ENCODE measurements at places on chromosomes 1 and 21.

- no peak for DNase-seq
These were observed 1.5 kb downstream of the VAMP4 start for GRCh38 chr1:171740356-171740863.

- no peak for DNase-seq
These were observed 9.2 kb upstream of the TRAF3IP3 start for GRCh38 chr1:209746451-209747165.

GRCh38 chr1:175197531-175197930, 5.0 kb upstream of the KIAA0040 start:
- DNase-seq, result peak; percentile 62

DNA sequence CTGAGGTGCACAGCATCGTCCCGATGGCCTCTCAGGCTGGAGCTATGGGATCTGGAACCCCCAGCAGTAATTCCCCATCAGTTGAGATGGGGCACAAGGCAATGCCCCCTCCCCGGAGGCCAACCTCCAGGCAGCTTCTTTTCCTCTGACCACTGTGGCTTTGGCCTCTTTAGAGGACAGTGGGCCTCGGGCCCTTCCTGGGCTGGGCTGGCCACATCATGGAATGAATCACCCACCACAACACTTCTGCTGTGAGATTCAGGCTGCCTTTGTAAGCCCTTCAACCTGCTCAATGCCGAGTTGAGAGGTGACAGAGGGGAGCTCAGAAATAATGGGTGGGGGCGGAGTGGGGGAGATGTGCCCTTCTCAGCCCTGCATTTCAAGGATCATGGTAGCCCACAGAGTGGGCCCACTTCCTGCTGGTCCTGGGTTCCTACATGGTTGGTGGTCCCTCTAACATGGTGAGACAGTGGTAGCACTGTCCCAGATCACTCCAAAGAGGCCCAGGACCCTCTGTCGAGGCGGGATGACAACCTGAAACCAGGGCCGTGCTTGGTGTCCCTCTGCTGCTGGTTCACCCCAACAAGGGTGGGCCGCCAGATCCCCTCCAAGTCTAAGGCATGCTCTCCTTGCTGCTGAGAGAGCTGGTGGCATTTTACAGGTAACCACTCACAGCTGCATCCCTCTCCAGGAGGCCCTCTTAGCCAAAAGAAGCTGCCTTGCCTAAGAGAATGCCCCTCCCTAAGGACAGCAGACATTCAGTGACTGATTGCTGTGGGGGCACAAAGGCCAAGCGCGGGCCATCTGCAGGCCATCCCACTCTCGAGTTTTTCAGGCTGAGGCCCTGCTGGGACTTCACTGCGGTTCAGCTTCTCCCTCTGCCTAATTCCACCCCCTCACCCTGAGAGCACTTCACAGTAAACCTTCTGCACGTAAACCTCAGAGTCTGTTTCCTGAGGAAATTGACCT, 29.7 kb upstream of the EVA1B start:
- no peak for DNase-seq

GRCh38 chr1:86387916-86388627, 8.1 kb downstream of the ODF2L start:
- no peak for DNase-seq

DNA sequence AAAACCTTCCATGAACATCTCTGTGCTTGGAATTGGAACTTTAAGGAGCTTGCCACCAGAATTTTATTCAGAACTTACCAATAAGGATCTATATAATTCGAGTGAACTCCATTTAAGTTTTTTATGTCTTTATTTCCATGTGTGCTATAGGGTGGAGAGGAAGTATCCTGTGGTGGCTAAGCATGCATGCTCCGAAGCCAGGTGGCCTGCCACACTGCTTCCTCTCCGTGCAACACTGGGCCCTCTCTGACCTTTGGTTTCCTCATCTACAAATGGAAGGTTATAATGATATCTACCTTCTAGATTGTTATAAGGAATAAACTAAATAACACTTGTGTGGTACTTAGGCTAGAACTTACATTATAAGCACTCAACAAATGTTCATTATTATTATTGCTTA, 382.1 kb downstream of the PTPRC start:
- DNase-seq, result no peak

GRCh38 chr1:227849251-227849650, 33.8 kb downstream of the PRSS38 start:
- no peak for DNase-seq

- DNase-seq, result peak; percentile 83
These were observed 12.9 kb downstream of the PLEKHM2 start for GRCh38 chr1:15696956-15697521.

DNA sequence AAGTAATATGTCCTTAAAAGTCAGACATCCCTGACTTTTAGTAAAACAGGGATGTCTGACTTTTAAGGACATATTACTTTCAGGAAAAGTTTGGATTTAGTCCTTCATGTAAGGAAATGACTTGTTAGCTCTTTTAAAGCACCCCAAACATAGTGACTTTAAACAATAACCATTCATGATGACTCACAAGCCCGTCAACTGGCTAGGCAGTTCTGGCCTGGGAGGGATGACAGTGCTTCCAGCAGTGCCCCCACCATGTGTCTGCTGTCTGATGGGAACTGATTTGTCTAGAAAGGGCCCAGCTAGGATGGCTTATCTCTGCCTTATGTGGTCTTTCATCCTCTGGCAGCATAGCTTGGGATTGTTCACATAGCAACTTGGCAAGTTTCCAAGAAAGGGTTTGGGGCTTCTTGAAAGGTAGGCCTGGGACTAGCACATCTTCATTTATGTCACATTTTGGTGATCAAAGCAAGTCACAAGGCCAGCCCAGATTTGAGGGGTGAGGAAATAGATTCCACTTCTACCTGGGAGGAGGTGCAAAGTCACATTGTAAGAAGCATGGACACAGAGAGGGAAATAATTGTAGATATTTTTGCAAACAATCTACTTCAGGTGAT, 143.5 kb downstream of the C1orf94 start:
- DNase-seq, result no peak

- no peak for DNase-seq
These were observed 165.7 kb downstream of the HHIPL2 start for GRCh38 chr1:222382171-222382570.

DNA sequence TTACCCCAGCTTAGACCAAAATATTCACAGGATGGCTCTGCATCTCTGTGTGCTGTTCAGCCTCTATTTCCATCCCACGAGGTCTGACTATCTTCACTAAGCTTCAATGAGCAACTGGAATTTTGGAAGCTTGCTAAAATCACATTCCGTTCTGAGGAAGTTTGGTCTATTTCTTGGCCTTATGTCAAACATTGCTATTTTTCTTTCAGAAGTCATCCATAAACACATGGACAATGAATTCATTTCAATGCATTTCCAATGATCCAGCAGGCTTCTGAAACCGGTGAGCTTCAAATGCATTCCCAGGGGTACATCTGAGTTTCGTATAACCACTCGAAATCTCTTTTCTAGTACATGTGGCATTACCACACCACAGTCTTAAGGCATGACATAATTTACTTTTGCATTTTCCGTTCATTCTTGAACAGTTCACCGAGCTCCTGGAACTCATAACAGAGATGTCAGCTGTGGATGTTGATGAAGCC, 294.1 kb upstream of the KAZN start:
- no peak for DNase-seq

DNA sequence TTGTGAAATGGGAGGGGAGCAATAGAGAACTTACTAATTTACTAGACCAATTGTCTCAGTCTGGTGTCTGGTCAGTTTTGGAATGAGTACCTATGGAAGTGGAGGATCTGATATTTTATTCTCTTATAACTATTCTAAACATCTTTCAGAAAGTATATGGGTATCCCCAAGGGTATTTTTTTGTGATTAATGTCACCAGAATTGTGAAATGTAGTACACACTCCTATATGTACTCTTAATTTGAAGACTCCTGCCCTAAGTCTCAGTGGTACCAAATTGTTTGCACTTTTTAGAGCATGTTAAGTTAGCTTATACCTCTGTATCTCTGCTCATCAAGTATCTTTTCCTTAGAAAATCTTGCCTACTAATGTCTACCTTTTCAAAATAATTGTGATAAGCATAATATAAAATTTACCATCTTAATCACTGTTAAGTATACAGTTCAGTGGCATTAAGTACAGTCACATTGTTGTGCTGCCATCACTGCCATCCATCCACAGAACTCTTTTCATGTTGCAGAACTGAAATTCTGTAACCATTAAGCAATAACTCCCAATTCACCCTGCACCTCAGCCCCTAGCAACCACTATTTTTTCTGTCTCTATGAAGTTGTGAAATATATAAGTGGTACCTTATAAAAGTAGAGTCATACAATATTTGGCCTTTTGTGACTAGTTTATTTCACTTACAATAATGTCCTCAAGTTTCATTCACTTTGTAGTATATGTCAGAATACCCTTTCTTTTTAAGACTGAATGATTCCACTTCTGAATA, 40.5 kb downstream of the SLC30A7 start:
- no peak for DNase-seq

DNA sequence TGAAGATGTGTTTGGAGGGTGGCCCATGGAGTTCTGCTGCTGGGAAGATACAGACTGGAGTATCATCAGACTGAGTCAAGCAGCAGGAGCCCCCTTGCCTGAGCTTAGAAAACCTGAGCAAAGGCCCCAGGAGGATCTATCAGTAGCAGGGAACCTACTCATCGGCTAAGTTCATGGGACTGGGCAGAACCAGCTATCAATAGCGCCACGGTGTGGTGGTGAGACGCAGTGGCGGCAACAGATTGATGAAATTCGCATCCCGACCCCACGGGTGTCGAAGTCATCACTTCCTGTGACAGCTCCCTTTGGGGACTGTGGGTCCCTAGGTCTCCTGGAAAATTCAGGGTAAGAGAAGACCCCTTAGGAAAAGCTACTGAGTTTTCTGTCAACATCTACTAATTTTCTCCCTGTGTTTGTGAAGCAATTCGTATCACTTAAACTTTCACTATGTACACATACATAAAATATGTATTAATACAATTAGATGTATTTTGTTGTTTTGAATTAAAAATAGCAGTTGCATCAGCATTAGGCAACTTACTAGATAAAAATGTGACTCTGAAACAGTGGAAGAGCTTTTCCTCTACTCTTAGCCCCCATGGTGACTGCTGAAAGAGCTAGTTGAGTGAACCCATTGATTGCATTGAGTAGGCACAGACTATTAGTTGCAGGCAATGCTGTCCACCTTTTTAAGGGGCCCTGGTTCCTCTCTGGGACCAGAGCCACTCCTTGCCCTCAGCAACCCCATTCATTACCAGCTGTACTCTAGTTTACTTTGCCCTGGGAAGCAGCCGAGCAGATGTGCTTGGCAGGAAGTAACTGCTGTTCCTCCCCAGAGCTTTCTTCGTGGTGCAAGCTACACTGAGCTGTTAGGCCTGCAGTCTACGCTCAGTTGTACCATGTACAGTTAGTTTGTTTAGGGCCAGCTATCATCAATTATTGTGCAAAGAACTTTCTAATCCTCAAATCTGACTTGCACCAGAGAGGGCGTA, 7.3 kb upstream of the CACNA1S start:
- DNase-seq, result peak; percentile 39

DNA sequence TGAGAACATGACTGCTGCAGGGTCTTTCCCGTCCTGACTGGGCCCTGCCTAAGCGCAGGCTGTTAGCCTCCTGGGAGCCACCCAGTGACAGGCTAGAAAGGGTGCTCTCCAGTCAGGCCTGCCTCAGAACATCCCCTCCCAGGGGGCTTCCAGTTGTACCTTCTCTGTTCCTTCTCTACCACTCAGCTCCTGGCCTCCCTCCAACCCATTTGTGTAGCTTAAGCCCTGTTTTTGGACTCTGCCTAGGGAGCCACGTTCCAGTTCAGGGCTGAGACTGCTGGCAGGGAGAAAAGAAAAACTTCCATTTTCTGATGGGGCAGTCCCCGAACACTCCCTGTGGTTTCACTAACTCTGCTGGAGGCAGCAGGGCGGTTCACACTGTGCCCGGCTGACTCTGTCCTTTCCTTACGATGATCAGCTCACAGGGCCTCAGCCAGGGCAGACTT, 15.3 kb upstream of the POU3F1 start:
- no peak for DNase-seq

- no peak for DNase-seq
These were observed 4.3 kb upstream of the VWA1 start for GRCh38 chr1:1430992-1431844.

DNA sequence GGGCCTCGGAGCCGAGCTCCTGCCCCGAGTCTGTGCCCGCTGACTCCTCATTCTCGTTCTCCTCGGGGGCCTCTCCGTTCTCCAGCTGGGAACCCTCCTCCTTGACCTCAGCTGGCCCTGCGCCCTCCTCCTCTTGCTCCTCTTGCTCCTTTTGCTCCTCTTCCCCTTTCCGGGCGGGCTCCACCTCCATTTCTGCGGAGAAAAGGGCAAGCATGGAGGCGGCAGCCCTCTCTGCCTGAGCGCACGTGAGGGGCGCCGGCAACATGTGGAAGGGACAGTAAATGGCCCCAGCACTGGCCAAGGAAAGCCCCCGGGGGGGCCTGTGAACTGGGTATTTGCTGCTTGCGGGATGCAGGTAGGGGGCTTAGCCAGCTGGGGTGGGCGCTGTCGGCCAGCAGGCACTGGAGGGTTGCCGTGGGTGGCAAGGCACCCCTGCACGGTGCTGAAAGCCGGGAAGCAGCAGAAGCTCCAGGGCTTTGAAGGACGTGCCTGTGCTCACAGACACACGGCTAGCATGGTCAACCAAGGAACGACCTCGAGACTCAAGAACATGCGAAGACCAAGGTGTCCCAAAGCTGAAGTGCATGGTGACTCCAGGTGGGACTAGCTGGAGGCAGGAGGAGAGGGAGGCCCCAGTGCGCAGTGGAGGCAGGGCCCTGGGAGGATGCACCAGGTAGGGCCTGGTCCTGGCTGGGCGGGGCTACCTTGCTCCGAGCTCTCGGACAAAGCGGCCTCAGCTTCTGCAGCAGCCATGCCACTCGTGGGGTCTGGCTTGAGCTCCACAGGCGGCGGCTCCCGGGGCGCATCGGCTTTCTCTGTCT, 30.7 kb downstream of the ZBTB17 start:
- no peak for DNase-seq

DNA sequence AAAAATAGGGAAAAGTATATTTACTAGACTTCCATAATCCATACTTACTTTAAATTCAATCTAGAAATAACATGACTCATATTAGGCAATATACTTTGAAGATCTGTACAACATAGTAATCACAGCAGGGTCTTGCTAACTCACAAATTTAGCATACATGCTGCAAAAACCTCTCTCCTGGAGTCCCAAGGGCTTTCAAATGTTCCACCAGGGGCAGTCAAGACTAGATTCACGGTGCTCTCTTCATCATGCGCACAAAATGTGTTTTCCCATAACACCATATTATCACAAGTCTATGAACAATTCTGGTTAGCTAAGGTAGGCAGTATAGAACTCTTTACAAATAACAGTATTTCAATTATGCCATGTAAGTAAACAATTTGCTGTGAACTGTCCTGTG, 45.8 kb downstream of the SSX2IP start:
- no peak for DNase-seq

DNA sequence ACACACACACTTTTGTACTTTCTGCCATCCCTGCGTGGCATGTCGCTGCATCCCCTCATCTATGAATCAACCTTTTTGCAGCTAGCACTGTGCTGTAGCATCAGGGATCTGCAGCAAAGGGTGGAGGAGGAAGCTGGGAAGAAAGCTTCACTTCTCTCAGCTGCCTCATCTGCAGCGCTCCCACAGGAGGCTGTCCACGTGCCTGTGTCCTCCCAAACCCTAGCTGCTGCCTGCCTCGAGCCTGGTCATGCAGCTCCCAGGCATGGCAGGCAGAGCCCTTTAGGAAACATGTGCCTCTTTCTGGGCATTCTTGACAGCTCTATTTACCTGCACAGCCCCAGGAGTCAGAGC, 262.1 kb upstream of the SGIP1 start:
- no peak for DNase-seq
